Activated CD4-positive, alpha-beta T cell treated with anti-CD3 and anti-CD28 coated beads for 48 hours (primary cell): ENCODE measurements at places on chromosomes 6 and 20.

GRCh38 chr6:27830212-27830599 is 82.0 kb downstream of the OR2B2 start:
- DNase-seq, result no peak

GRCh38 chr6:139334806-139335446 is 39.5 kb downstream of the CITED2 start:
- DNase-seq, result no peak

- no peak for DNase-seq
Observed at GRCh38 chr6:148888856-148889255, 142.0 kb downstream of the UST start.

DNA sequence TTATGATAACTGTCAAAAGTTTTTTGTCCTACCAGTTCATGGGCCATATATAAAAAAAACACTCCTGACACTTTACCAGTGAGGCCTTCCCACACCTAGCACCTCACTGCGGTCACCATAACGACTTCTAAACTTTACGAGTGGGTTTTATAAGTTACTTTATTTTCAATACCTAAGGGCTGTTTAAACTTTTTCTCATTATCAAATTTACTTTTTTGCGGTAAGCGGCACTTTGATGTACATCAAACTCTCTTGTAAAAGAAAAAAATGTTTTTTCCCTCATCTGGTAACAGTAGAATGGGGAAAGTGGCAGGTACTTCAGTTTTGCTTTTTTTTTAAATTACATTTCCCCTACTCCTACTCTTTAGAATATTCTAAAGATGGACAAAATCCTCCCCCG is 36.2 kb downstream of the FYN start:
- DNase-seq, result no peak

DNA sequence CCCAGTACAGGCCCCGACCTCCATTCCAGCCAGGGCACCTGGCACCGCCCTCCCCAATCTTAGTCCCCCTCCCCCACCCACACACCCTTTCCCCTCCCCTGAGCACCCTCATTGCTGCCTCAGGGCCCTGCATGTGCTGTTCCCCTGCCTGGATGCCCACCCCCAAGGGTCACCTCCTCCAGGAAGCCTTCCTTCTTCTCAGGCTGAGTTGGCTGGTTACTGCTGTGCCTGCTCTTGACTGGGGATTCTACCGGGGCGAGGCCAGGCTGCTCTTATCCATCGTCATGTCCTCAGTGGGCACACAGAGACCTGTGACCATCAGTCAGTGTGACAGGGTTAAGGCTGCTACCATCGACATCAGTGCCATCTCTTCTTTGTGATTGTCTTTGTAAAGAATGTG is 23.6 kb downstream of the BHLHE23 start:
- no peak for DNase-seq

DNA sequence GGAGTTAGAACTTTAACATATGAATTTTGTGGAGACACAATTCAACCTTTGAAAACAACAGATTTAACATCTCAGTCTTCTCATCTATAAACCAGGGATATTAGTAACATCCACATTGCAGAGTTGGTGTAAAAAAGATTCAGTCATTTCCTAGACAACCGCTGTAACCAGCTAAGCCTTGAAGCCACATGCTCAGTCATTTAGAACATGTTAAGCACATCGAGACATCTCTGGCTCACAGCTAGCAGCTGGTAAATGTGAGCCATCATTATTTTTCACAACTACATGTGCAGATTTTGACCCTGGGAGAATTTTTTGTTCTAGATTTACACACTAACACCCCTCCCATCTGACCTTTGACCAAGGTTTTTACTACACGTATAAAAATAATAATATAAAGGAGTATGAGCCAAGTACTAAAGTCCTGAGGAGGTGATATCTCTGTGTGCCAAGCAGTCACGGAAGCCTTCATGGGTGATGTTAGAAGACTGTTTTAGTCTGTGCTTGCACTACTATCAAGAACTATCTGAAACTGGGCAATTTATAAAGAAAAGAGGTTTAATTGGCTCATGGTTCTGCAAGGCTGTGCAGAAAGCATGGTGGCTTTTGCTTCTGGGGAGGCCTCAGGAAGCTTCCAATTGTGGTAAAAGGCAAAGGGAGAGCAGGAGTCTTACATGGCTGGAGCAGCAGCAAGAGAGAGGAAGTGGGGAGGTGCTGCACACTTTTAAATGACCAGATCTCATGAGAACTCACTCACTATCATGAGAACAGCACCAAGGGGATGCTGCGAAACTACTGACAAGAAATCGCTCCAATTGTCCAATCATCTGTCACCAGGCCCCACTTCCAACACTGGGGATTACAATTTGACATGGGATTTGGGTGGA is 48.7 kb upstream of the IL20RA start:
- DNase-seq, result no peak

GRCh38 chr6:109606359-109606758 is 84.6 kb downstream of the AK9 start:
- DNase-seq, result no peak

DNA sequence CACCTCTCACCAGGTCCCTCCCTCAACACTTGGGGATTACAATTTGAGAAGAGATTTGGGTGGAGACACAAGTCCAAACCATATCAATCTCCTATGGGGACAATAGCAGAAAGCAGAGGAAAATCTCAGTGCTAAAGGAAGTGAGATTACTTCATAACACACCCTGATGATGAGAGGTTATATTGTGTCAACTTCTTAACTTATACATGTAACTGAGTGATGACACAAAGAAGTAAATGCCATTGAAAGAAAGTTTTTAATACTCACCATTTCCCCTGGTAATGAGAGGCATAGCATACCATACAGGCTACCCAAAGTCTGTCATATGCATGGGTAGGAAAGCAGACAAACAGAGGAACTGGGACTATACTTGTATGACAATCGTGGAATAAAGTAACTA is 137.2 kb downstream of the MMUT start:
- no peak for DNase-seq

DNA sequence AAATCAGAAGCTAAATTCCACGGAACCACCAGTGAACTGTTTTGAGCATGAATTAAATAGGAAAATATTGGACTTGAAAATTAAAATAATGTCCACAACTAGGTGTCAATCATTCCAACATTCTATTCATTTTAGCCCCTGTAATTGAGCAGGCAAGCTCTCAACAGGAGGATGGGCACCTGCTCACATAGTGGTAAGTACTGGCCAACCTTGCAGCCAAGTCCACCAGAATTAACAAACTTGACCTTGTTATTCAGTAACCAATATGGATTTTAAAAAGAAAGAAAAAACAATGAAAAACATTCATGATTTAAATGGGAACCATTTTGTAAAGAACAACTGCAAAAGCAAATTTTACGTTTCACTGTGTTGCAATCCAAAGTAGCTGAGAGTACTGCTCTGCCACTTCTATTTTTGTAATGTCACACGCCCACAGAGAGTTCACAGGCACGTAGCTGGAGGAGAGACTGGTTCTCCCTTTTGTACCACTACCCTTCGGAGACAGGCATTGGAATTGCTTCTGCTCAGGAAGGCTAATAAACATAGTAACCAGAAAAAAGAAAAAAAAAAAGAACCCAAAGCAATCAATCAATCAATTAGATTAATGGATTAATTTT is 75.2 kb upstream of the F13A1 start:
- no peak for DNase-seq

DNA sequence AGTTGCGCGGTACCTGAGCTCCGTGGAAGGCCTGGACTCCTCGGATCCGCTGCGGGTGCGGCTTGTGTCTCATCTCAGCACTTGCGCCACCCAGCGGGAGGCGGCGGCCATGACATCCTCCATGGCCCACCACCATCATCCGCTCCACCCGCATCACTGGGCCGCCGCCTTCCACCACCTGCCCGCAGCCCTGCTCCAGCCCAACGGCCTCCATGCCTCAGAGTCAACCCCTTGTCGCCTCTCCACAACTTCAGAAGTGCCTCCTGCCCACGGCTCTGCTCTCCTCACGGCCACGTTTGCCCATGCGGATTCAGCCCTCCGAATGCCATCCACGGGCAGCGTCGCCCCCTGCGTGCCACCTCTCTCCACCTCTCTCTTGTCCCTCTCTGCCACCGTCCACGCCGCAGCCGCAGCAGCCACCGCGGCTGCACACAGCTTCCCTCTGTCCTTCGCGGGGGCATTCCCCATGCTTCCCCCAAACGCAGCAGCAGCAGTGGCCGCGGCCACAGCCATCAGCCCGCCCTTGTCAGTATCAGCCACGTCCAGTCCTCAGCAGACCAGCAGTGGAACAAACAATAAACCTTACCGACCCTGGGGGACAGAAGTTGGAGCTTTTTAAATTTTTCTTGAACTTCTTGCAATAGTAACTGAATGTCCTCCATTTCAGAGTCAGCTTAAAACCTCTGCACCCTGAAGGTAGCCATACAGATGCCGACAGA is 9.9 kb downstream of the HEY2 start:
- DNase-seq, result peak; percentile 28

- no peak for DNase-seq
Observed at GRCh38 chr6:158421381-158421780, 109.1 kb downstream of the TULP4 start.

DNA sequence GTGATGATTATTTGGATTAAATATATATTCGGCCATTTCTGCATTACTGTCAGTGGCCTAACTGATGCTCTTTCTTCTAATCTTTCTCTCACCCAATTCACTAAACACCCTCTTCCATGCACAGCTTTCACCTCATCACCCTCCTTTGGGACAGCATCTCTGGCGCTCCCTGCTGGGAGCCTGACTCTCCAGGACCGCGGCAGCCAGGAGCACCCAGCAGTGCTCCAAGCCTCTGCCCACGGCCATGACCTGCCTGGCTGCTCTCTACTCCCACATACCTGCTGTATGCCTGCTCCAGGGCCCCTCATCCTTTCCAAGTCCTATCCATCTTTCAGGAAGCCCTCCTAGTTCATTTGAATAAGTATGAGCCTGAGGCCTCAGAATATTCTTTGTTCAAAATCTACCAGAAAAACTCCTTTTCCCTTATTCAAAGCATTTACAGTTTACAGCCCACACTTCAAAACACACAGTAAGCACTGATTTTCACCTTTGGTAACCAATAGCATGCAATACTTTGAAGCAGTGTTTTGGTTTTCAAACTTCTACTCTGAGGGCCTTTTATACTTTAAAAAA is 15.2 kb downstream of the CTCFL start:
- DNase-seq, result no peak

DNA sequence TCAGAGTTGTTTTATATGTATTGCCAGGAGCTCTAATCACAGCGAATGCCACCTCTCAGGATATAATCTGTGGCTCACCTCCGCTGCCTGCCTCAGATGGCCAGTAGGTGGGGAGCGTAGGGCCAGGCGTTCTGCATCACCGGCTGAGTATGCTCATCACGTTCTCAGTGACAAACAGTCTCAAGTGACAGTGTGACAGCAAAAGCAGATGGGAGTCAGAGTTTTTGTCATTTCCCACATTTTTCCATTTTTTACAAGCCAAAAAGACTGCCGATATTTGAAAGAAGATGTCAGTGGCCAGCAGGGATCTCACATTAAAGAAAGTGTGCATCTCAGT is 208.7 kb downstream of the ALDH8A1 start:
- no peak for DNase-seq

GRCh38 chr20:37630993-37631392 is 62.8 kb upstream of the CTNNBL1 start:
- DNase-seq, result no peak

GRCh38 chr20:50932691-50933280 is 1.5 kb upstream of the ADNP start:
- no peak for DNase-seq

GRCh38 chr6:26366504-26366903 is 1.5 kb downstream of the BTN3A2 start:
- DNase-seq, result no peak

GRCh38 chr6:36760685-36761435 is 63.2 kb downstream of the RAB44 start:
- DNase-seq, result no peak

- DNase-seq, result no peak
Observed at GRCh38 chr6:79082304-79082703, 4.2 kb upstream of the PHIP start.

GRCh38 chr6:167093922-167094432 is 28.9 kb upstream of the CCR6 start:
- DNase-seq, result peak; percentile 57

- DNase-seq, result no peak
Observed at GRCh38 chr20:14707865-14708596, 370.6 kb upstream of the FLRT3 start.

DNA sequence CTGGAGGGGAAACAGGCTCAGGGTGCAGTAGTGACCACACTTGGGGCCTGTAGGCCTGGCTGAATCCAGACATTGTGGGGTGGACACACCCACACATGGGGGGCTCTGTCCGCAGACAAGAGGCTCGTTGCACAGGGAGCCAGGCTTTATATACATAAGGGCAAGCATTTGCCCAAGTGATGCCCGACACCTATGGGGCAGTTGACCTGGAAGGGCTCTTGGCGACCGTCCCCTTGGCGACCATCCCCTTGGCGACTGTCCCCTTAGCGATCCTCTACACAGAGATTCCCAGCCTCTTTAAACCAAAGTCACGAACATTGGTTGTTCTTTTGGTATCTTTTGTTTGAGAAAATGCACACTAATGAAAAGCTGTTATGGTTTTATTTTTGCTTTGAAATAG is 2.7 kb downstream of the TOX2 start:
- DNase-seq, result no peak

- DNase-seq, result no peak
Observed at GRCh38 chr6:63097222-63097621, 114.0 kb upstream of the FKBP1C start.

DNA sequence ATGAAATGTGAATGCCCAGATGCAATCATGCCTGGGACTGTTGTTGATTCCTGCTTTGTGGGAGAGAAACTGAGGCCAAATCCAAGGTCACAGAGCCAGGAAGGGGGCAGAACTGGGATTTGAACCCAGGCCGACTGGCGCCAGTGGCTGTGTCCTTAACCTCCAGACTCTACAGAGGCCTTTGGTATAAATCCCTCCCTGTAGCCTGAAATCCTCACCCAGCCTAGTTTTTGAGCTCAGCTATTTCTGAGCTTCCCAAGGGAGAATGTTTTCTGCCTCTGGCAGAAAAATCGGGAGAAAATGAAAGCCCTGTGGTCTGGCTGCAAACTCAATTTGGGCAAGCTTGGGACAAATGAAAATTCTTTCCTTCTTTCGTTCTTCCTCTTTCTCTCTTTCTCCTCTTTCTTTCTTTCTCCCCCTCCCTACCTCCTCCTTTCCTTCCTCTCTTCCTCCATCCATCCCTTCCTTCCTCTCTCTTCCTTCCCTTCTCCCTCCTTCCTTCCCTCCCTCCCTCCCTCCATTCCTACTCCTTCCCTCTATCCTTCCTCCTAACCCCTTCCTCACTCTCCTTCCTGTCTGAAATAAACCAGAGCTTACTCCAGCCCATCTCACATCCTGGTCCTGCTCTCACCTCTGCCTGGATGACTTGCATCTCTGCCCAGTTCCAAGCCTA is 34.9 kb downstream of the SNAI1 start:
- no peak for DNase-seq
